ENCODE measurements at places on chromosomes 7 and 10. TPM values are rescaled to one million over a fixed set of nuclear protein-coding genes. Genes with fewer than 3 reads are reported as not detected.

Gene MOSPD3
- total RNA-seq, result 9.1 TPM

Gene GIGYF1
- total RNA-seq, result 29.4 TPM

Gene FBXL13
- 0.27 TPM for total RNA-seq

Gene ZNF786
- 2.7 TPM for total RNA-seq

GRCh38 chr7:13633857-13634256 lies 355.6 kb downstream of the ETV1 start:
- no peak for DNase-seq

GRCh38 chr7:142941541-142941940 lies 2.3 kb downstream of the LLCFC1 start:
- DNase-seq, result no peak

- no peak for DNase-seq
Measured at GRCh38 chr7:19491821-19492452, 216.9 kb downstream of the POLR1F start.

GRCh38 chr10:131032329-131033165 lies 279.0 kb downstream of the TCERG1L start:
- no peak for DNase-seq

DNA sequence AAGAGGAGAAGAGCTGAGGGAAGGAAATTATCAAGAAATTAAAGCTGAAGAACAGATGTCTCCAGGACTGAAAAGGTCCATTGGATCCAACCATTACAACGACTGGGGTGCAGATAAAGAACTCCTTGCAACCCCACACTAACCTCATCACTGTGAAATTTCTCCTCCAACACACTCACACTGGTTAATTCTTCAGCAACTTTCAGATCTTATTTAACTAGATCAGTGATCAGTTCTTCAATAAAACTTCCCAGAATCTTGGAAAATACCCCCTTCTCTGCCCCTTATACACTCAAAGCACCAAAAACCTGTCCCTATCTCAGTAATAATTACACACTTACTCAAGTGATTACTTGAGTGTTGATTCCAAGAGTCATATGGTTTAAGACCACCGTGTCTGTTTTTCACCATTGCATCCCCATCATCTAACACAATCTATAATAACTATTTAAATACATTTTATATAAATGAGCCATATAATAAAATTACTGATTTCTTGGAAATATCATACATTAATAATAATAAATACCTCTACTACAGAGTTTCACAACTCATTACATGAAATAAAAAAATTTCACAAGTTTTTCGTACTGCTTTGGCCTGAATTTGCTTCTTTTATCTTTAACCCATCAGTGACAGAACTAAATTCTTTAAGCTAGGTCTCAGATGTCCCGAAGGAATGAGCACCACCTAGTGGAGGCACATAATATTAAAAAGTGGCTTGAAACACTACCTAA lies 123.7 kb downstream of the MPP7 start:
- no peak for DNase-seq

DNA sequence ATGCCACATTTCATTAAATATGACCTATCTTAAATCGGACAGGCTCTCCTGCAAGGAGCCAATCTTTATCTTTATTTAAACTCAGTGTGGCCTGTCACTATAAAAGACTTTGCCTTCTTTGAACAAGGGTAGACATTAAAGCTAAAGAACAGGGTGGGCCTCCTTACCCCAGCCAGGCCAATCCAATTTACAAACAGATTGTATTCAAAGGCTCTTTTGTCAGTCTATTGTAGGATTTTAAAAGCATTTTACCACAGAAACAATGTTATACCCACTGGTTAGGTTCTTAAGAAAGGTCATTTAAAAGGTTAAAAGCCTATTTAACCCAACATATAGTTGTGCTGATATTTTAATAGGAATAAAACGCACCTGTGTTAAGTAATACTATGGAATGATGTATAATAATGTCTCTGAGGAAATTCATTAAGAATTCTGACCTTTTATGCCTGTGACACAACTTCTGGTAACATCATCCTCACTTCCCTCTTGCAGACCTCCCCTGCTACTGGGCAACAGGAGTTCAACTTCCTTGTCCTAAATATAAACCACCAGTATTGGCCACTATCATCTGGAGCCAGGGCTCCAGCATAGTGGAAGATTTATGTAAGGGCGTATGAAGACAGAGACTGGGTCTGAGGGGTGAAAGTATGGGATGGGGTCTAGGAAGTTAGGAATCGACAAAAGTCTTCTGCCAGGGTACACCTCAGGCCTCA lies 32.5 kb downstream of the MTERF1 start:
- no peak for DNase-seq

GRCh38 chr7:128260069-128260795 lies 19.2 kb downstream of the LEP start:
- DNase-seq, result no peak

GRCh38 chr10:124357561-124357885 lies 61.2 kb downstream of the OAT start:
- DNase-seq, result no peak

DNA sequence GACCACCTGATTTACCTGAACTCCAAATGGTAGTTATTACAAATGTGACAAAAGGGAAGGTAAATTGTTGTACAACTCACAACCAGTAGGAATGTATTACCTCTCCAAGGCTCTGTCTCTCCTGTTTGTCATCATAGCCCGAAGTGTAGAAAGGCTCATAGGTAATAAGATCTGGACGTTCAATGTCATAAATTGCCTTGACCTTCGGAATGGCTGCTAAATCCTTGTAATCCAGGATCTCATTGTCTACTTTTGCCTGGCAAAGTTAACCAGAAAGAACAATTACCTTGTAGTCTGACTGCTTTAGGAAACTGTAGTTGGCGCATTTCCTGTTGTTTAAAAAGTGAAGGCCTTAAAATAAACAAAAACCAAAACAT lies 68.6 kb upstream of the AFAP1L2 start:
- DNase-seq, result no peak

Data from left ventricle myocardium superior (tissue), 1 donor.